ENCODE measurements at places on chromosomes 7 and 10.
A peak's percentile ranks its signal among the peaks of the same experiment; 100 is the strongest.

DNA sequence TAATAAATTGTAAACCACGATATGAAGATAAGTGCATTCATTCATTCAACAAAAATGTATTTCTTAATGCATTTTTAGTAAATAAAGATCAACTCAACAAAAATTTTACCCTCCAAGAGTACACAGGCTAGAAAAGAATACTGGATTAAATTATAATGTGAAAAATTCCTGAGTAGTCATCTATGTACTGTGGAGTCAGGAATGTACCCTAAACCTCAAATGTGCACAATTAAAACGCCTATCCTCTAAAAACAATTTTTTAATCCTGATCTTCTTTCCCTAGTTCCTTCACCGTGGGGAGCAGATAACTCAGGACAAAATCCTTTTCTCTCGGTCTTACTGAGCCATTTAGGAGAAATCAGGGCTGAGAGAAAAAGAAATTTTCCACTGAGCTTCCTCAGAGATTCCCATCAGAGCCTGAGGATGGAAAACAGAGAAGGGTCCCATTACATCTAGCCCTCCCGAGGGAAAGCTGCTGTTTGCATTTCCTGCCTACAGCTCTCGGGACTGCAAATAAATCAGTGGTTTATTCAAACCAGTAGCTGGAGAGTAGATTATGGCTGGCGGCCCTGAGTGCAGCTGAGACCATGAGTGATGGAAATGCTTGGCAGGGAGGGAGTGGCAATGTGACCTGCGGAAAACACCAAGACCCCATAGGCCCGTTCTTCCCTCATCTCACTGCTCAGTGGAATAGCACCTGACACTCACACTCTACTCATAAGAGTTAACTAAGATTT lies 7.4 kb downstream of the TAS2R40 start:
- no peak for DNase-seq

DNA sequence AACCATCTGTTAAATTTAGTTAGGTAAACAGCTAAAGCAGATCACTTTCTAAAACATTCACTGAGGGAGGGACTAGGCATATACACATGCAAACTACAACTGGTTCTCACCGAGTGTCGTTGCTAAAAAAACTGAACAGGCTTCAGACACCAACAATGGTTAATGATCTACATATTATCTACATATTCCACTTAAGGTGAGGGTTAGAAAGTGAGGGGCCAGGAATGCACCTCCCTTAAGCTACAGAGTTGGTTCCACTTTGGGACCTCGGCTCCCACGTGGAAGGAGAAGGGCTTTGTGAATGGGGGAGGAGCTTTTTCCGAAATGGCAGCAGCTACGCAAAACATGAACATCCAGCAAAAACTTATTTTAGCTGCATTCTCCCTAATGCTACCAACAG lies 5.8 kb downstream of the CTBP2 start:
- DNase-seq, result peak; percentile 57

- DNase-seq, result peak; percentile 94
These were observed 13.5 kb downstream of the MYOF start for GRCh38 chr10:93468461-93469213.

- DNase-seq, result peak; percentile 88
These were observed 125.4 kb downstream of the JAZF1 start for GRCh38 chr7:28055161-28055544.

DNA sequence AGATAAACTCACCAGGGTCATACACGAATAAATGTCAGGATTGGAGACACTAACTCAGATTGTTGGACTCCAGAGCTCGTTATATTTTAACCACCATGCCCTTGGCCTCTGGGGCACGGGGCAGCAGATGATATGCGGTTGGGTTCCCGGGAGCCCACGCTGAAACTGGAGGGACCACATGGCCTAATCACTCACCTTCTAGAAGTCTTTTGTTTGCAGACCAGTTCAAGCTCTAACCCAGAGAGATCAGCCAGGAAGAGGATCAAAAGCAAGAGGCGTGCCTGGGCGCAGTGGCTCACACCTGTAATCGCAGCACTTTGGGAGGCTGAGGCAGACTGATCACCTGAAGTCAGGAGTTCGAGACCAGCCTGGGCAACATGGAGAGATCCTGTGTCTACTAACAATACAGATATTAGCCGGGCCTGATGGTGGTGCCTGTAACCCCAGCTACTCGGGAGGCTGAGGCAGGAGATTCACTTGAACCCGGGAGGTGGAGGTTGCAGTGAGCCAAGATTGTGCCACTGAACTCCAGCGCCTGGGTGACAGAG lies 42.6 kb upstream of the ECHDC3 start:
- peak; percentile 32 for DNase-seq

GRCh38 chr10:32271617-32272016 lies 75.3 kb downstream of the EPC1 start:
- no peak for DNase-seq

DNA sequence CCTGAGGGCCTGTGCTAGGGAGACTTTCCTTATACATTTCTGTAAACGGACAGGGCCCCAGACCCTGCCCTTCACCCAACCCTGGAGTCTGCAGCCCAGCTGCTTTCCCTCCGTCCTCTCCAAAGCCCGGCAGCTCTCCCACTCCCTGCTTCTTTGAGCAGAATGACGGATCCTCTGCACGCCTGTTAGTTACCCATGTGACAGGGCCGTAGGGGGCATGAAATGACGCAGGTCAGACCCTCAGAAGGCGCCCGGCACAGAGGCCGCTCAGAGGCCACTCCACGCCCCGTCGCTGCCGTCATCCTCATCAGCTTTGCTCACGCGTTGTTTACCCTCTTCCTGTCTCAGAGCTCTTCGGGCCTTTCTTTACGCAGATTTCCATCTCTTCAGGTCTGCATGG lies 60.2 kb upstream of the MKRN1 start:
- DNase-seq, result no peak

- peak; percentile 65 for DNase-seq
These were observed 175.2 kb downstream of the TPST1 start for GRCh38 chr7:66380272-66380888.

DNA sequence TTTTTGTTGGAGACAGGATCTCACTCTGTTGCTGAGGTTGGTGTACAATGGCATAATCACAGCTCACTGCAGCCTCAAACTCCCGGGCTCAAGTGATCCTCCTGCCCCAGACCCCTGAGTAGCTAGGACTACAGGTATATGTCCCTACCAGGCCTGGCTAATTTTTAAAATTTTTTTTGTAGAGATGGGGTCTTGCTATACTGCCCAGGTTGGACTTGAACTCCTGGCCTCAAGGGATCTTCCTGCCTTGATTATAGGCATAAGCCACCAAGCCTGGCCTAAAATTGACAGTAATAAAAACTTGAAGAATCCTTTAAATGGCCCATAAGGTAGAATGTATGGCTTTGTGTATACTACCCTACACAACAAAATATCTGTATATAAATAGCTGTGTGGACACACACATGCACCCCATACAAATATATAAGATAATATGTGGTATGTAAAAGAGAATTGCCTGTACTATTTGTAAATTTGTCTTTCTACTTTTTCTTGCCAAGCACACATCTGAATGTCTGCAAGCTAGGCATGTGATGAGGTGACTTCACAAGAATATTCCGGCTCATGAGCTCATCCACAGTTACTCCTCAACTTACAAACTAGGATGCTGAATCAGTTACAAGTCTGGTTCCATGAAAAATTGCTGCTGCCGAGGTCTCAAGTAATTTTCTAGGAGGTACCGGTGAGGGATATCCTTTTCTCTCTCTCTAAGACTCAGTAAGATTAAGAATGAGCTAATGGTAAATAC lies 26.6 kb downstream of the POLR3A start:
- DNase-seq, result no peak

DNA sequence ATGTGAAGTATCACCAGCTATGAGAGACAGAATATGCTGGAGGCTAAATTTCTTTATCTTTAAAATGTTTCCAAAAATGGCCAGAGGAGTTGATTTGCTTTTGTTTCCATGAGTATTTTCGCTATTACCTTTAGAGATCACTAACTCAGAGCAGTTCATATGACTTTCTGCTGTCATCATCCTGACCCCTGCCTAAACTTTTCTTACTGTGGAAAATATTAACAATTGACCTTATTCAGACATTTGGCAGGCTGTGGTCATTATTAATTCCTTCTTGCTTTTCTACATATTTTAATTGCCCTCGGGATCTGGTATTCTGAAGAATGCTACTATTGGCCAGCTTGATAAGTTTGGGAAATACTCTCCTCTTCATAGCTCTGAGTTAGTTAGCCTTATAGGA lies 156.5 kb downstream of the EXOC4 start:
- no peak for DNase-seq

DNA sequence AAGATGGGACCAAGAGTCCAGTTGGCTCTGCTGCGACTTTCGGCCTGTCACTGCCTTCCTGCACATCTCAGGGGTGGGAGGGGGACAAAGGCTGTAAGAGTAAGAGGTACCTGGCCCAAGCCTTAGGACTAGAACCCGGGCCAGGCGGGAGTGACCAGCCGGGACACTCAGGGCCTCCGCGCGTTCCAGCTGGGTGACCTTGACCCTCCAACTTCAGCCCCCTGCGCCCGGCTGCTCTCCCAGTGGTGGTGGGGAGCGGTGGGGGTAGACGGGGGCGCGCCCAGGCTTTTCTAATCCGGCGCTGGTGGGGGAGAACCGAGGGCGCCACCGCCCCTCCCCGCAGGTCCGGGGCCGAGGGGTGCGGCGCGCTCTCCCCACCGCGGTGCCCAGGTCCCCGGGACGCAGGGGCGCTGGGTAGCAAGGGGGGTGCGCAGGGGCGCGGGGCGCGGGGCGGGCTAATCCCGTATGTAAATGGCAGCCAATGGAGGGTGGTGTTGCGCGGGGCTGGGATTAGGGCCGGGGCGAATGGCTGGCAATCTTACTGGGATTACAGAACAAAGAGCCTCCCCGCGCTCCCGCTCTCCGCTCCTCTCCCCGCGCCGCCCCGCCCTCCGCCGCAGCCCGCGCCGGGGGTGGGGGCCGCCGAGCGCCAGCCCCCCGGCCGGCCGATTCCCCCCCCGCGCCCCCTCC lies at the start of gene GTF2IRD1:
Gene GTF2IRD1, plus strand, starts transcription at position 585 of the 690 bp plus-strand sequence. CDS start 54,175 bp downstream, outside the sequence.
- peak; percentile 73 for DNase-seq

DNA sequence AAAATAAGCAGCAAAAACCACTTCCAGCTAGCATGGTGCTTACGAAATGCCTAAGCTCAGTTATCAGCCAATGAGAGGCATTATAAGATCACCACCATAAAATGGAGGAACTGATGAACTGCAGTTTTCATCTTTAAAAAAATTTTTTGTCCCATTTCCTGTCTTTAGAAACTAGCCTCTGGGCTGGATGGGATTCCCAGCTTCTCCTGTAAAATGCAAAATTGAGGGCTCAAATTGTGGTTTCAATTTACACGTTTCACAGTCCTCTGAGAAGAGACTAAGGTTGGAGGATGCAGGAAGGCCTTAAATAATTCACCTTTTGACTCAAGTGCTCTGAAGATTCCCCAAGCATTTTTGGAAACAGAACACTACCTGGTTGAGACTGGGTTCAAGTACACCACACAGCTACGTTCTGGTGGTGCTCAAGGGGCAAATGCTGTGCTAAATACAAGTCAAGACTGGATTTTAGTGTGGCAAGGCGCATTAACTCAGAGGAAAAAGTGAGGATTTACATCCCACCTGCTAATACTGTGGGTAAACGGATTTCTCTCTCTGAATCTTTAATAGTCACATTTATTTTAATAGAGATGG lies 951 bp downstream of the ZNF25 start:
- peak; percentile 27 for DNase-seq

DNA sequence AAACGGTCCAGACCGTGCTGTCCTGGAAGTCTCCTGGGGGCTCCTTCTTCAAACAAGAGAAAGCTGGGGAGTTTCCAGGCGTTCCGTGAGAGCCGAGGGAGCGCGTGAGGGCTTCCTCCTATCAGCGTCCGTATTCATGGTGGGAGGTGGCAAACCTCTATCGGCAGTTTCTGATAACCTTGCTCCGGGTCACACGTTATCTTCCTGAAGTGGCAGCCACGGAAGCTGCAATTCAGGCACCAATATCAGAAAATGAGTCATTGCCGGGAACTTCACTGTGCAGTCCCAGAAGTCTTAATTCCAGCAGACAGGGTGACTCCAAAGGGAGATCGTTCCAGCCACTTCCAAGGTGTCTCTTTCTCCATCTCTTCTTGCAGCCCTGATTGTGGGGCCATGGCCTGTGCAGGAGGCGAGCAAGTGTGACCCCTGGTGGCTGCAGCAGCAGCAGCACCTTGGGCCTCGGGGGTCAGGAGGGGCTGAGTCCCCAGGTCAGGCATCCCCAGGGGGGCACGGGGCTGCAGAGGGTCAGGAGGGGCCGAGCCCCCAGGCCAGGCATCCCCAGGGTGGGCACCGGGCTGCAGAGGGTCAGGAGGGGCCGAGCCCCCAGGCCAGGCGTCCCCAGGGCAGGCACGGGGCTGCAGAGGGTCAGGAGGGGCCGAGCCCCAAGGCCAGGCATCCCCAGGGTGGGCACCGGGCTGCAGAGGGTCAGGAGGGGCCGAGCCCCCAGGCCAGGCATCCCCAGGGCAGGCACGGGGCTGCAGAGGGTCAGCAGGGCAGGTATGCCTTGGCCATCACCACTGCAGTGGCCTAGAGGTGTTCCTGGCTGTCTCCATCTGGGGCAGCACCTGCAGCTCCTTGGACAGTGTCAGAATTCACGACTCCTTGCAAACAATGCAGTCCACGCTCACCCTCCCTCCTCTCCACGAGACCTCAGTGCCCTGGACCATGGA lies 538.7 kb downstream of the DNAJB6 start:
- DNase-seq, result no peak

GRCh38 chr10:86654411-86655172 lies at the start of gene OPN4:
OPN4 (plus strand) TSS chr10:86654547; CDS start chr10:86654784, 237 bp downstream.
- peak; percentile 2 for DNase-seq

DNA sequence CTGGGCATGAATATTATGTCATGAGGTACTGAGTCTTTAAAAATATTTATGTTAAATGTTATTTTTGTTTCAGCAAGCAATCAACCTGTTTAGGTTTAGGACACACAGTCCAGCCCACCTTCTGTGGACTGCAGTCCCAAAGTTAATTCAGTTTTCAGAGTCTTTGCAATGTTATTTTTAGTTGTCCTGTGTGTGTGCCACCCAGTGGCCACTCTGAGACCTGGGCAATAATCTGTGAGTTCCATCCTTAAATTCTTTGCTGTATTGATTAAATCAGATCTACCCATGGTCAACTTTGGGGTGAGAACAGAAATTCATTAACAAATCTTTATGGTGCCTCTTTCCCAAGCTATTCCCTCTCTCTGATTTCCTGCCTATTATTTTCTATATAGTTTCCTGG lies 415.1 kb downstream of the CCSER2 start:
- DNase-seq, result peak; percentile 16

- DNase-seq, result peak; percentile 20
These were observed 22.1 kb upstream of the OPN4 start for GRCh38 chr10:86632009-86632800.

- DNase-seq, result peak; percentile 33
These were observed 141.1 kb downstream of the CCSER2 start for GRCh38 chr10:84469470-84469869.
